Activated naive CD4-positive, alpha-beta T cell treated with anti-CD3 and anti-CD28 coated beads, Interleukin-2, amount 10 ng/mL, durations not matched to agents 7 days and 5 days (primary cell): ENCODE measurements at places on chromosomes 1 and 21.

DNA sequence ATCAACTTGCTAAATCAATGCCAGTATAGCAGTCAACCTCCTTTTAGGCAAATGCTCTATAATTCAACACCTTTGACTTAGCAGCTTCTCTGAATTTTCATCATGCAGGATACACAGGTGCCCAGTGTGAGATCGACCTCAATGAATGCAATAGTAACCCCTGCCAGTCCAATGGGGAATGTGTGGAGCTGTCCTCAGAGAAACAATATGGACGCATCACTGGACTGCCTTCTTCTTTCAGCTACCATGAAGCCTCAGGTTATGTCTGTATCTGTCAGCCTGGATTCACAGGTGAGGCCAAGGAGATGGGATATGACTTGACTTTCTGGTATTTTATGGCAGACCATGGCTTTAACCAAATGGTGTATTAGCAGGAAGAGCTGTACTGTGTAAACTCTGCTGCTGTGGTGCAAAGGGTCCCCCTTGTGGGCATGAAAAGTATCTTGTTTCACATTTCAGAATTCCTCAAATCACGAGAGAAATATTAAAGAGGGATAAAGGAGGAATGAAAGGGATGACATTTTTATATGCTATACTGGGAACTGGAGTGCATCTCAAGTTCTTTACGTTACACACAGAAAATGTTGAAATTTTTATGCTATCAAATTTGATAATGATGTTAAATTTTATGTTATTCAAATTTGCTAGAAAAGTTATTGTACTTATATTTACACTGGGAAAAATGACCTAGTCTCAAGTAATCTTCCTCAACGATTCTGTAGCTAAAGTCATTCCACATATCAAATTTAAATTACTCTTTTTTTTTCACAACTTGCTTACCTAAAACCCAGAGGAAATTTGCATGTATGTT, 88.9 kb downstream of the CRB1 start:
- DNase-seq: peak; percentile 50

DNA sequence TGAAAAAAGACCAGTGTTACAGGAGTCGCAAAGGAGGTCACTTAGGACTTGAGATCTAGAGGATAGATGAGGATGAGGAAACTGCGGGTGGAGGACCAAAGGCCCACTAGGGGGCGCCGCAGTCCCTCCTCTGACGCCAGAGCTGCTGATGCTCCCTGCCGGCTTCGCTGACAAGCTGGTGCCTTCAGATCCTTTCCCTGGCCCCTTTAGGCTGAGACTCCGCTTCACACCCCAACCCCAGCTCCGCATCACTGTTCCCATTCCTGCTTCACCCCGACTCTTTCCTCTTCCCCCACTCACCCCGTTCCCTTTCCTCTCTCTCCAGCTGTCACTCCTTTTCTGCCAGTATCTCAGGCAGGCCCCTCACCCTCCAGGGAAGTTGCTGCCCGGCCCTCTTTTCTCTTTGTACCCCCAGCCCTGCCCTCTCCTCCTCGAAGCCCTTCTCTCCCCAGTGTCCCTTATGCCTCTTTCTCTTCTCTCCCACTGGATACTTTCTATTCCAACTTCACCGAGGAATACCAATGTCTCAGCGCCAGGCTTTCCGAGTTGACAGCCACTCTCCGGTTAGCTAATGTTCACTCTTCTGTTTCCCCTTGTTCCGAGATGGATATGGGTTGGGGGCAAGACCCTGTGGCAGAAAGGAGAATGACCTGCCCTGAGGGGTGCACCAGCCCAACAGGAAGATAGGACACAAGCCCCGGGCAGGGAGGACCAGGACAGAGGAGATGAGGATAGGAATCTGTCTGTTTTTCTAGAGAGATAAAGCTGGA, 4.5 kb downstream of the KCNJ9 start:
- peak; percentile 85 for DNase-seq

DNA sequence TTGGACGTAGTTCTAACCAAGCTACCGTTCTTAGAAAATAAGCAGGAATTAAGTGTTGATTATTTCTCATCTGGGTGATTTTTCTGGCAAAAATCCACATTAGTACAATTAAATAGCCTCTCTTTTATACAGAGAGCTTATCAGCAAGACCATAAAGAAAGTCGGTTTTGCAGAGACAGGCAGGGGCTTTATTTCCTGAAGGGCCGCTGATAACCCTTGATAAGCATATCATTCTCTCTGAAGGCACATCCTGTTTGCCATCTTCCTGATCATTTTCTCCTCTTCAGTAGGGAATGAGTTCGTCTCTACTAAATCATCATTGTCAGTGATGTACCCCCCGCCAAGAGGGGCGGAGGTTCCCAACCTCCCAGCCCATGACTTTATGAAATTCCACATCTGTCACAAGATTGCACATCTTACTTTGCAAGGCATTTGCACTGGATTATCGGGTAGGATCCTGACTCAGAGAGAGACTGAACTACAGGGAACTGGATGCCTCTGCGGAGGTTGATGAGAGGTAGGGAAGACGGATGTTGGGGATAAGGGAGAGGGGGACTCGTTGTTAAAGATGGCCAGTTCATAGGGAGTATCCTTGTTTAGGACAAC, 115.7 kb downstream of the KCNJ6 start:
- DNase-seq: no peak

- no peak for DNase-seq
Observed at GRCh38 chr1:239287296-239287695, 99.1 kb upstream of the CHRM3 start.

- DNase-seq: peak; percentile 78
Observed at GRCh38 chr1:41666981-41667631, 182.6 kb upstream of the EDN2 start.

DNA sequence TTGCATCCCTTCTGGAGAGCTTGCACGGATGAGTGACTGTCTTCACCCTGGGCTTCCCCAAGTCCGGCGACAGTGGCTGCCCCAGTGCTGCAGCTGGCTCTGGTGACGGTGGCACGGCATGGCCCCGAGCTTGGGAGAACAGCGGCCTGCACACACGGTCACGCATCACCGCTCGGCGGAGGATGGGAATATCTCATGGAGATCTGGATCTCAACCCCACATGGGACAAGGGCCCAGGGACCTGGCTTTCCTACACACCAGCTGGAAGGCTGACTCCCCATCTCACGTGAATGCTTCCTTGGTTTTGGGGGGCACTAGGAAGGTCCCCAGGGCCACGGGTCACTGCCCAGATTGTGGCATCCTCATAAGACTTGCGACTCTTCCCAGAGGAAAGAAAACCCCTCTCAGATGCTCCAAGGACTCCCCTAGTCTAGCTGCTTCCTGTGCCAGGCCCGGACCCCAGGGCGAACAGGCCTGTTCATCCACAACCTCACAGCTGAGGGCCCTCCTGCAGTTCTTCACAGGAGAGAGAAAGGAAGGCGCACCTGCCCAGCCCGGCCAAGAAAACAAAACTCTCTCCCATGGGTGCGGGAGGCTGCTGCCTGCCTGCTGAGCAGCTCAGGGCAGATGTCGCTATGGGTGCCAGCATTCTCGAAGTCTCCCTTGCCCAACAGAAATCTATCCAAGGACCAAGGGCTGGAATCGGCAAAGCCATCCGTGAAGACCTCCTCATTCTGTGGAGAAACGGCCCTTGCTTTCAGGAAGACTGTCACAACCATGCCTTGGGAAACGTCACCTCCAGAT, 9.9 kb downstream of the CFAP410 start:
- DNase-seq: no peak

- DNase-seq: no peak
Observed at GRCh38 chr1:109481646-109482045, 2.1 kb upstream of the ATXN7L2 start.

DNA sequence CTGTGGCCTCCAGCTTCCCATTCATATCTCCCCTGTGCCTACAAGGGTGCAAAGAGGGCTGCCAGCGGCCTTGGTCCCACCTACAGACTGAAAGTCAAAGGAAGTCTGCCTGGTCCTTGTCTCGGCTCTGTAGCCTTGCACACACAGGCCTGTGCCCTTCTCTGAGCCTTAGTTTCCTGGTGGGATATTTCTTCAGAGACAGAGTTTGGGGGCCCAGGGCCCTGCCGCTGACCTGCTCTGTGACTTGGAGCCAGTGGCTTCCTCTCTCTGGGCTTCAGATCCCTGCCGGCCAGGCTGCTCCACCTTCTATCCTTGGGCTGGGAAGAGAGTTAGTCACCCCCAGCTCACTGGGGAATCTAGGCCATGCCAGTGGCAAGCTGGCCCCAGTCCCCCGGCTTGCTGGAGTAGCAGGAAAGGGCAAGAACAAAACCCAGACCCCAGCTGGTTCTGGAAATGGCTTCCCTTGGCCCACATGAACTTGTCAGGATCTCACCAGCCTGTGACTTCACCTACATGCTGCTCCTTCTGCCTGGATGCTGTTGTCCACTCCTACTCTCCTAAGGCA, 1.0 kb upstream of the TMEM61 start:
- no peak for DNase-seq

DNA sequence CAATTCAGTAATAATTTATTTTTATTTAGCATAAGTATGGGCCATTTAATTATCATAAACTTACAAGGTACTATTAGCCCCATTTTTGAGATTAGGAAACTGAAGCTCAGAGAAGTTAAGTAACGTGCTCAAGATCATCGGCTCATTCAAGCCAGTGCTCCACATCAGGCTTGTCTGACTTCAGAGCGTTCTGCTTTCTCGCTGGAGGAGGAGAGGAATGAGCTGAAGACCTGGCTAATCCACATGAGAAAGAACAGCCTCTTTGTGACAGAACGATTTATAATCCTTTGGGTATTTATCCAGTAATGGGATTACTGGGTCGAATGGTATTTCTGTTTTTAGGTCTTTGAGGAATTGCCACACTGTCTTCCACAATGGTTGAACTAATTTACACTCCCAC, 39.7 kb downstream of the DDX20 start:
- no peak for DNase-seq

- DNase-seq: no peak
Observed at GRCh38 chr21:16841975-16842695, 670.7 kb upstream of the CXADR start.

- no peak for DNase-seq
Observed at GRCh38 chr21:39776589-39776988, 31.6 kb downstream of the IGSF5 start.

- DNase-seq: no peak
Observed at GRCh38 chr1:223702735-223703667, 9.3 kb upstream of the CAPN2 start.

GRCh38 chr1:245858722-245859492, 648.2 kb downstream of the SMYD3 start:
- DNase-seq: no peak

DNA sequence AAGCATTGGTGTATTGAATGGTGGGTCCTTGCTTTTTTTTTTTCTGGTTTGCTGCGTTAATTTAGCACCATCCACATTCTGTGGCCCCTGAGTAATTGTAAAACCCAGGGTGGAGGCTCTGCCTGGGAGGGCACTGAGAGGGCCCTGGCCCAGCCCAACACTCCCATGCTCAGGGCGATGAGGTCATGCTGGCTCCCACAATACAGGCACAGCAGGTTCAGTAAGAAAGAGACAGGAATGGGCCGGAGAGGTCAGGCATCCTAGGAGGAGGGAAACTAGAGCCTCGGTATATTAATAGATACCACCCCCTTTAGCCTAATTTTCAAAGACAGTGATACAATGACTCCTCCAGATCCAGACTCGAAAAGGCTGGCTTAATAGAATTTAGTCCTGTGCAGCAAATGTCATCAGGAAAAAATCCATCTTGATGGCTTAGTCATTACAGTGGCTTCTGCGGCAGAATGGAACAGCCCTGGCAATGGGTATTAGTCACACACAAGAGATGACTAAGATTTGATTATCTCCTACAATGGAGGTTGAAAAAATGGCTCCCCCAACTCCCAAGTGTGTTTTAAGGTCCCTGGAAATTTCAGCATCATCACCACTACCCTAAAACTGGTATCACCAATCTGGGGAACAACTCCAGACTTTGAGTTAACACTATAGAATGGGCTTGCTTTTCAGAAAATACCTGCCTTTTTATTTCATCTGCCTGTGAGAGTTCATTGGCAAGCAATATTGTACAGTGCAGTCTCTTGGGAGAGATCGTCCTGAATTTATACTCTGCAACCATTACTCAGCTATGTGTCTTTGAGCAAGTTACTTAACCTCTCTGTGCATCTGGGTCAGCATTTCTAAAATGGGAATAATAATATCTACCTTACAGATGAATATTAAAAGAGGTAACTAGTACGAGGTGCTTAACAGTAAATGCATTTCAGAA, 43.9 kb upstream of the LYST start:
- DNase-seq: no peak

GRCh38 chr1:117674521-117675400, 68.9 kb downstream of the TENT5C start:
- DNase-seq: peak; percentile 76

DNA sequence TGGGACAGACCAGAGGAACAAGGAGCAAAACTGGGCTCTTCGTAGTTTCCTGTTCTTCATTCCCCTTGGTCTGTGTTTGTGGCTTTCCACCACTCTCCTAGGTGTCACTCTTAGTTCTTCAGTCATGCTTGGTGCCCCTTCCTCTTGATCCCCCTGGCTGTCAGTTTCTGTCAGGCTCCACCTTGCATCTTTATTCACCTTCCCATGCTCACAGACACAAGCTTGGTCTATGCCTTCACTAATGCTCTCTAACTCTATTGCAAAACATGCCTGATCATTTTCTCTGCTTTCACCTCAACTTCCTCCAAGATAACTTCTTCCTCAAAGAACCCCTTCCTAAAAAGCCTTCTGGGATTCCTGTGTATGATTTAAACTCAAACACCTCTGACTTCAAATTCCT, 122.9 kb downstream of the GLUL start:
- no peak for DNase-seq

- no peak for DNase-seq
Observed at GRCh38 chr1:58304346-58304975, 242.1 kb downstream of the OMA1 start.

DNA sequence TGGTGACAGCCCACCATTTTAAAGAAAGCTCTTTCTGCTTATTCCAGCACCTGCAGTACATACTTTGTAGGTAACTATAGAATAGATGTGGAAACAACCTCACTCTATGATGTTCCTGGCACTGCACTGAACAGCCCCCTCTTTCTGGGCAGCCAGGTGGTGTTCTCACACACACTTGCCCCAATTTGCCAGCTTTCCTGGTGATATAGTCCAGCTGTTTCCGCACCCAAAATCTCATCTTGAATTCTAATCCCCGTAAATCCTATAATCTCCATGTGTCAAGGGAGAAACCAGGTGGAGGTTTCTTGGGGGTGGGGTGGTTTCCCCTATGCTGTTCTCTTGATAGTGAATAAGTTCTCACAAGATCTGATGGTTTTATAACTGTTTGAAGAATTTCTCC, 102.2 kb downstream of the FCRL5 start:
- no peak for DNase-seq

- DNase-seq: no peak
Observed at GRCh38 chr1:151502859-151503780, 8.1 kb upstream of the CGN start.

DNA sequence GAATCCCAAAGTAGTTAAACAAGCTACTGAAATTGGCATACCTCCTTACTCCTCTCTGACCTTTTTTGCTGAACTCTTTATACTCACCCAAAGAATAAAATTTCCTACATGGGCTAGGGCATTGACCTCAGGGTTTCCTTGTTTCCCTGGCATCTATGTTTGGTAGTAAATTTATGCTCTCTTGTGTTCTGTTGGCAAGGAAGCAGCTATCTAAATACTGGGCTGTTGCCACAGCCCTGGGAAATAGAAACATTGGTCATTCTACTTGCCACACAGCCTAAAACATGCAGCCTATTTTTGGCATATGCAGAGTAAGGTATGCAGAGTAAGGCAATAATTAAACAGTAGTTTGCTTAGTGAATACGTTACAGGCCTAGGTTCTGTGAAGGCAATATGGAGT, 351.4 kb downstream of the HLX start:
- DNase-seq: no peak
